Activated B cell treated with CpG ODN at 0.5 μM for 24 hours (primary cell): ENCODE measurements at places on chromosomes 5 and 9. TPM values are rescaled to one million over a fixed set of nuclear protein-coding genes. Genes with fewer than 3 reads are reported as not detected.

Gene ABLIM3
- total RNA-seq: not detected in 2 replicates

Gene EIF4E1B
- total RNA-seq: not detected in 2 replicates

Gene MZB1
- 47.1 and 50.5 TPM in 2 replicates for total RNA-seq

Gene FAM240B
- total RNA-seq: not detected in 2 replicates
